ENCODE measurements at places on chromosomes 12 and 14.

- no peak for DNase-seq
Measured at GRCh38 chr12:27900920-27901879, 71.3 kb downstream of the PTHLH start.

DNA sequence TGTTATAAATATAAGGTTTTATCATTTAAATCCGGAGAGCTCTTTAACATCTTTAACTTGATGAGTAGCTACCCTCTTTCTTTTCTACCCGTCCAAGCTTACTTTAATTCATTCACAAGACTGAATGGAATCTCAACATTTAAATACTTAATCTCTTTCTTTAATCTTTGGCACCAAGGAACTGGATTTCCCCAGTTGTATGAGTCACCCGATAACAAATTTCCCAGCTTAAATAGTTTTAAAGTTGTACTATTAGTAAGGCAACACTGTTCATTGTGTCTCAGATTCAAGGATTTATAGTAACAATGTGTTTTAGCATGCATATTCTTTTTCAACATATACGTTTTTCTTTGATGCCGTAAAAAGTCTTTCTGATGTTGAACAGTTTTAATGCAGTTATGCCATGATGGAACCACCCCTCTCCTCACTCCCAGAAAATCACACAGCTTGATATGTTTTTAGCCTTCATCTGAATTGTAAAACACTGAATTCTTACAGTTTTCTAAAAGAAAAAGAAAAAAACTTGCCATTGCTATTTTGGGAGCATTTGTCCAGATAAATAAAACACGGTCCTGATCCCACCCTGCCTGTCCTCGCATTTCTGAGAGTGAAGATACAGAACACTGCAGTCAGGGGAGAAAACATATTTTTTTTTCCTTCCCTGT lies 16.0 kb upstream of the LRP6 start:
- DNase-seq = no peak

DNA sequence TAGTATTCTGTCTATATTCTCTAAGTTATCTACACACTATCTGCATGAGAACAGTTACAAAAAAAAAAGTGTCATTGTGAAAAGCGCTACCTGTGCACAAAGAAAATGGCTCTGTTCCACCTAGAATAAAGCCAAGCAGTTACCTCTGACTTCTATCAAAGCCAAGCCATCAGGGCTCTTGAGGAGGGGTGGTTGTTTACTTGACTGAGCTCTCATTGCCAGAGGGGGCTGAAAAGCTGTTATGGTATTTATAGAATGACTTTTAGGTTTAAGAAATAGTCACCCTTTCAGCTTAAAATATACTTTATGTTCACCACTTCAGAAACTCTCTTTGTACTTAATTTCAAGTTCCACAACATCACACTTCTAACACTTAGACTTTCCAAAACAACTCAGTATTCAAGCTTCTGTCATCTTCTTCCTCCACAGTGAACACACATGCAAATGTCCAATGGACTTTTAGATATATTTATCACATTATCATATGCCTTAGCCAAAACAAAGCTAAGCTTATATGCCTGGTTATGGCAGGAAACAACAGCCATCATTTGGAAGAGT lies 7.5 kb downstream of the ITPR2 start:
- DNase-seq = no peak

DNA sequence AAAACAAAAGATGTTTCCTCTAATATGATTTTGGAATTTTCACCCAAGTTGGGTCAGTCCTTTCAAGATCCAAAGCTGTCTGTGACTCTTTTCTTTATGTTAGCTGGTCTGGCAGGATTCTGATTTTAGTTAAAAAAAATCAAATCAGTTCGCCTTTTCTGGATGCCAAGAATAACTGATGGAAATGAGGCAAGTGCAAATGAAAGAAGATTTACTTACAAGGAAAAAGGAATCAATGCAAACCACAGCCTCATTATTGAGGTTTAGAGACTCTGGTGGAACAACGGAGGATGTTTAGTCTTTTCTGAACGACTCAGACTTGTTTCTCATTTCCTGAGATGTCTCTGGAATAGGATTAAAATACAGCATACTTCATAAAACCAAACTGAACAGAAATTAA lies 117.0 kb upstream of the DYRK2 start:
- no peak for DNase-seq

- no peak for DNase-seq
Measured at GRCh38 chr14:66076176-66076575, 410.0 kb upstream of the CCDC196 start.

GRCh38 chr14:68548194-68549076 lies 244.4 kb downstream of the ZFP36L1 start:
- DNase-seq = no peak

DNA sequence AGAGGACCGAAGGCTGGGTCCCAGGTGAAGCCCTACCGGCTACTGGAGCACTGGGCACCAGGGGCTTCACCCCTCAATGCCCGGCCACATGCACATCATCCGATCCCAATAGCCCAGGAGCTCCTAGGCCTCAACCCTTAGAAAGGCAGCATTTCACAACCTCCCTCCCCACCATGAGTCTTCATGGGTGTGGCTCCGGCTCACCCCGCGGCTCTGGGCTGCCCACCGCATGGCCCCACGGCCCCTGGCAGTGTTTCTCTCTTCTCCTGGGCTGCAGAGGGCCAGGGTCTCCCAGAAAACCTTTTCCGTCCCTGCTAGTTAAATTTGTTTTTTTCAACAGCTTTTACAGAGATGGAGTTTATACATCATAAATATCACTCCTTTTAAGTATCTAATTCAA lies 28.6 kb upstream of the DLK1 start:
- DNase-seq = no peak

Measured in iPS DF 19.7 (cell line).